ENCODE measurements at places on chromosomes 4 and X. TPM values are rescaled to one million over a fixed set of nuclear protein-coding genes. Genes with fewer than 3 reads are reported as not detected.

NHS gene
- total RNA-seq, result 1.2 TPM

VSIG1 gene
- total RNA-seq, result not detected

GRCh38 chrX:53494436-53494835 is 60.3 kb upstream of the HSD17B10 start:
- DNase-seq, result no peak

DNA sequence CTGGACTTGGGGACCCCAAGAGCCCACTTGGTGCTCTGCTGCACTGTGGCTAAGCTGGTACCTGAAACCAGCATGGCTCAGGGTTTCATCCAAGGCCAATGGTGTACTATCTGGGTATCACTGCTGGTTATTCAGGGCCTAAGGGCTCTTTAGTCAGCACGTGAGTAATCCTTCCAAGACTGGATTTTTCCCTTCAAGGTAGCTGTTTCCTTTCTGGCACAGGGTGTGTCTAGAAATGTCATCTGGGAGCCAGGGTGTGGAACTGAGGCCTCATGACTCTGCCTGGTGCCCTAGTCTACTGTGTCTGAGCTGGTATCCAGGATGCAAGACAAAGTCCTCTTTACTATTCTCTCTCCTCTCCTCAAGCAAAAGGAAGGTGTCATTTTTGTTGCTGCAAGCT is 99.0 kb upstream of the QRFPR start:
- no peak for DNase-seq

- no peak for DNase-seq
Observed at GRCh38 chr4:156764145-156764544, 207.5 kb downstream of the PDGFC start.

DNA sequence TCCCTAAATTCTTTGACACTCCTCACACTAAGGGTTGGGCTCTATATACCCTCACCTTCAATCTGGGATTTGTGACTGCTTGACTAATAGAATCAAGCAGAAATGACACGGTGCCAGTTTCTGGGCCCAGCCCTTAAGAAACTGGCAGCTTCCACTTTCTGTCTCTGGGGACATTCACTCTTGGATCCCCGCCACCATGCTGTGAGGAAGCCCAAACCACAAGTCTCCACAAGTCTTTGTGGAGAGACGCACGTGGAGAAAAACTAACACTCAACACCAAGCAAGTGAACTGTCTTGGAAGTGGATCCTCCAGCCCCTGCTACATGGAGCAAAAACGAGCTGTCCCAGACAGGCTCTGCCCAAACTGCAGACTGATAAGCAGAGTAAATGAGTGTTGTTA is 1.1 kb upstream of the EDNRA start:
- DNase-seq, result no peak

Data from Right ventricle myocardium superior (tissue), 1 donor.